Stimulated activated CD4-positive, alpha-beta T cell treated with anti-CD3 and anti-CD28 coated beads, TNF-alpha, amount 100 ng/mL, for 4 hours (primary cell): ENCODE measurements at places on chromosomes 16 and 17.
A peak's percentile ranks its signal among the peaks of the same experiment; 100 is the strongest.

GRCh38 chr17:5706577-5707210, 122.4 kb upstream of the NLRP1 start:
- peak; percentile 12 for DNase-seq

DNA sequence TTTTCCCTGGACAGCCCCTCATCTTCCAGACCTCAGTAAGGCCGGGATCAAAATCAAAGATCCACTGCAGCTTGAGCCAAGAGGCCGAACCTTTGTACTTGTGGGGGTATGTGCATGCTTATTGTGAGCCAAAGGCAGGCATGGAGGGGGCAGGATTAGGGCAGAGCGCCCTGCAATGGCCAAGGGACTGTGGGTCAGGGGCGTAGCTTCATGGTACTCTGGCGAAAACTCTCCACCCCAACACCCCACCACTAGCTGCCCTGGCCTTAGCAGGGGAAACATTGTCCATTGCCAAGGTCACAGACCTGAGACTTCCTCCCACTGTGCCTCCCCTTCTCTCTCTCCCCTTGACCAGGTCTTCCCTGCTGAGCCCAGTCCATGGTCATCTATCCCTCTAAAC, 90.1 kb downstream of the TMEM132E start:
- DNase-seq = no peak

- no peak for DNase-seq
Observed at GRCh38 chr17:74037320-74037719, 166.2 kb upstream of the RPL38 start.

- no peak for DNase-seq
Observed at GRCh38 chr17:65441053-65441605, 120.3 kb downstream of the AXIN2 start.

GRCh38 chr17:29133121-29133713, 47.0 kb downstream of the MYO18A start:
- DNase-seq = no peak

- no peak for DNase-seq
Observed at GRCh38 chr16:84557504-84557903, 53.0 kb upstream of the MEAK7 start.

GRCh38 chr16:82585675-82586074, 41.1 kb upstream of the CDH13 start:
- no peak for DNase-seq

- DNase-seq = no peak
Observed at GRCh38 chr17:58276423-58276822, 4.3 kb downstream of the MPO start.

DNA sequence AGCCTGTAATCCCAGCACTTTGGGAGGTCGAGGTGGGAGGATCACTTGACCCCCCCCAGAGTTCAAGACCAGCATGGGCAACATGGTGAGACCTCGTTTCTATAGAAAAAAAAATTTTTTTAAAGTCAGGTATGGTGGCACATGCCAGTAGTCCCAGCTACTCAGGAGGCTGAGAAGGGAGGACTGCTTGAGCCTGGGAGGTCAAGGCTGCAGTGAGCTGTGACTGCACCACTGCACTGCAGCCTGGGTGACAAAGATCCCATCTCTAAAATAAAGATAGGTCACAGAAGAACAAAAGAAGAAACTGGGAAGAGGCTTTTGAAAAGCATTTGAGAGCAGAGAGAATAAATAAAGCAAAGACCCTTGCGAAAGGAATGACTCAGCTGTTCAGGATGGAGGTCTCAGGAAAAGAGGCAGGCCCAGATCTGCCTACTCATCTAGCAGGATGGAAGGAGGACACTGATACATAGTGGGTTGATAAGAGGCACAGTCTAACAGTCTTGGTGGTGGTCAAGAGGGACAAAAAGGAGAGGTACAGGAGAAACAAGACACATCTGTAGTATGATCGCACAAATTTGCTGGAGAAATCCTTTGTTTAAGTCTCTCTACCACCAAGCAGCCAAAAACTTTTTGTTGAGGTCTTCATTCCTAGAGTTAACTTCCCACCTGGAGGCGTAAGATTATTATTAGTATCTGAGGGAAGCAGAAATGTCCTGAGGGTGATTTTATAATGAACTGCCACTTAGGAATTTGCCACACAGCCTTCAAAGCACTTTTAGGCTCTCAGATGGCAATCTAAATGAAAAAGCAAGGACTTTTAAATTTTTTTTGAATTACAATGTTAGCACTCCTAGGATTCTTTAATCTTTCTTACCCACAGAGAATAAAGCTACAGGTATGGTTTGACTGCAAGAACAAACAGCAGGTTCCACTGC, 17.6 kb downstream of the ZSWIM7 start:
- no peak for DNase-seq

GRCh38 chr17:68441070-68441770, 16.1 kb downstream of the WIPI1 start:
- no peak for DNase-seq

- DNase-seq = no peak
Observed at GRCh38 chr16:84555418-84556196, 51.1 kb upstream of the MEAK7 start.

GRCh38 chr16:66008136-66008535, 358.4 kb upstream of the CDH5 start:
- DNase-seq = no peak

GRCh38 chr17:48997103-48997826, at the start of gene IGF2BP1:
IGF2BP1 (plus strand) TSS chr17:48997385; CDS start chr17:48997746, 361 bp downstream.
- no peak for DNase-seq

- no peak for DNase-seq
Observed at GRCh38 chr17:60923000-60923399, 245.3 kb downstream of the BCAS3 start.

DNA sequence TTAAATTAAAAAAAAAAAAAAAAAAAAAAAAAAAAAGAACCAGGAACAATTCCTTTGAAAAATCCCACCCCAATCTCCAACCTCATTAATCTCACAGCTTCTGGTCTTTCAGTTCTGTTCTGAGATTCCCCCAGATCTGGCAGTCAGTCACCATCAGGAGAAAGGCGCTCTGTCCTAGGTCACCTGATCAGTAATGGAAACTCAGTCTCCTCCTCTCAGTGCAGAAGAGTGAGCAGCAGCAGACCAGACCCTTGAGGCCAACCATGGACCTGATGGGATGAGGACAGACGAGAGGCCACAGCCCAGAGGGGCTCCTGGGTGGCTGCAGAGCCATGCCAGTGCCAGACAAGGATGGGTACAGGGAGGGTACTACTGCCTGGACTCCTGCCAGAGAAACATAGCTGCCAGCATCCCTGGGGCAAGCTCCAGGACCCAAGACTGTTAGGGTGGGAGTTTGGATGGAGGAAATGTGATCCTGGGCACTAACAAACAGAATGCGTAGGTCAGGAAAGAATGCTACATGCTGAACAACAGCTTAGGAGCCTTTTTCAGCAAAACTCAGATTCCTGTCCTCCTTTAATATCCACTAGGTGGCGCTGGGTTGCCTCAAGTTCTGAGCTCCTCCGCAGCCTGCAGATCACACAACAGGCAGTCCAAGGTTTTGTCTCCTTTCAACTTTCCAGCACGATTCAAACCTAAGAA, 28.7 kb downstream of the MPG start:
- peak; percentile 27 for DNase-seq

- DNase-seq = no peak
Observed at GRCh38 chr16:13298666-13299065, 397.3 kb downstream of the SHISA9 start.

DNA sequence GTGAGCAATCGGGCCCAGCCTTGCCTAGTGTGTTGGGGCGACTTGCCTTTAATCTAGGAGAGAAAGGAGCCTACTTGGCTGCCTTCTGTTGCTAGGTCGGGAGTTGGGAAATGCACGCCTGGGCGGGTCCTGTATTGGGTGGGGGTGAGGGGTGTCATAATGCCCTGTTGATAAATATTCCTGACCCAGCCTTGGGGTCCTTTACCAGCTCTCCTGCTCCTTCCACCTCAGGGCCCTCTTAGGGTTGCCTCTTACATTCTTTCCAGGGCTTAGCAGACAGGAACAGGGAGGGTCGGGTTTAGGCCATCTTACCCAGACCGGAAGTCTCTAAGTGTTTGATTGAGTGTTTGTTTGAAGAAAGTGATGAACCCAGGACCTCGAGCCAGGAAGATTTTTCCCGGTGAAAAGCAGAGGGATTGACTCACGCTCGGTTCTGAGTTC, 112.9 kb downstream of the SEC14L1 start:
- DNase-seq = no peak

DNA sequence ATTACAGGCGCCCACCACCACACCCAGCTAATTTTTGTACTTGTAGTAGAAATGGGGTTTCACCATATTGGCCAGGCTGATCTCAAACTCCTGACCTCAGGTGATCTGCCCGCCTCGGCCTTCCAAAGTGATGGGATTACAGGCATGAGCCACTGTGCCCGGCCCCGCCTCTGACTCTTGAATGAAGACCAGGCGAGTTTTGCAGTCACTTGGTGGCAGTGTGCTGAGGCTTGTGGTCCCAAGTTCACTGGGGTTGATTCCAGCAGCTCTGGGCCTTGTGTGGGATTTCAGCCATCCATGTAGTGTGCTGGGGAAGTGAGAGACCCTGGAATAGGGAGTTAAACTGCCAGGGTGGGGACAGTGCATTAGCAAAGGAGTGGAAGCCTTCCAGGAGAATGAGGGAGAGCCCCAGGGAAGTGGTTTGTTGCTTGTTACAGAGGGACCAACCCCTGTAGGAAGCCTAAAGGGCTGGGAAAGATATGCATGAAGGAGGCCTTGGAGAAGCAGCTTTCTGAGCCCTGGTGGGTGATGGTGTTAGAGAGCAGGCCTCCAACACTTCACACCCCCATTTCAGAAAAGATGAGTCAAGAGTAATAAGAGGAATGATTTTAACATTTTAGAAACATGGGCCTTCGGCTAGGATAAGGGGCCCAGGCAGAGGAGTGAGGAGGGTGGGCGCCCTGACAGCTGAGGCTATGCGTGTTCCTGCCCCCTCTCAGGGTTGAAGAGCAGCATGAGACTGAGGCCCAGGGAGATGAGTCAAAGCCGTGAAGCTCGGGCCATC, 14.5 kb downstream of the PSKH1 start:
- DNase-seq = no peak

DNA sequence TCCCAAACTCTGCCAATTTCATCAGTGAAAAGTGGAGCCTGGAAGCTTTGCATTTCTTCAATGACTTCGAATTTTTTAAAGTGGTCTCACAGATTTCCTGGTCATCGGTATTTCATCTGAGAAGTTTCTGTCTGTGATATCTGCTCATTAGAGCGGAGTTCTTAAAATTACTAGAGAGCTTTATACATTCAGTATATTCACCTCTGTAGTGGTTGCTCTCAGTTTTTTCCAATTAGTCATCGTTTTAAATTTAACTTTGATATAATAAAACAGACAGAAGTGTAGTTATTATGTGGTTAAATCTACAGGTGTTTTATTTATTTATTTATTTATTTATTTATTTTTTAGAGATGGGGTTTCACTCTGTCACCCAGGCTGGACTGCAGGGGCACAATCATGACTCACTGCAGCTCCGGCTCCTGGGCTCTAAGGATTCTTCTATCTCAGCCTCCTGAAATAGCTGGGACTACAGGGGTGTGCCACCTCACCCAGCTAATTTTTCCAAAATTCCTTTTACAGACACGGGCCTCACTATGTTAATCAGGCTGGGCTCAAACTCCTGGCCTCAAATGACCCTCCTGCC, 16.0 kb downstream of the ARHGAP17 start:
- DNase-seq = no peak

GRCh38 chr17:14068542-14069250, 608 bp upstream of the COX10 start:
- DNase-seq = no peak

DNA sequence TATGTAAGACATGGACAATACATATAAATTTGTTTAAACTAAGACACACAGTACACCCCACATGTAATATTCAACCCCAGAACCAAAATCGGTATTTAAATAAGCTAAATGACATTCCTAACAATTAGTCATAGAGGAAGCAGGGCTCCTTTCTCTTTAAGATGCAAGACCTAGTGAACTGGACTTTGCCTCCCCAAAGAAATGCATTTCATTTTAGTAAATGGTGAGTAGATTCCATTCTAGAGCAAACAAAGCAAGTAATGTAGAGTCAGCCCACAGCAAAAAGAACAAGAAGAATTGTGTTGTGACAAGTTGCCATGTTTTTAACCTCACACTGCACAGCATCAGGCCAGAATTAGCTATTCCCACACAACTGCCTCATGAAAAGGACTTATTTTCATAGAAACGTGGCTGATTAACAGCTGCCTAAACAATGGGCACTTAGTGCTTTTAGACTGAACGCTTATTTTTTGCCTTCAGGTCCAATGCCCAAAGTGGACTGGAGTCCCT, 14.4 kb downstream of the DNAJC7 start:
- DNase-seq = no peak

DNA sequence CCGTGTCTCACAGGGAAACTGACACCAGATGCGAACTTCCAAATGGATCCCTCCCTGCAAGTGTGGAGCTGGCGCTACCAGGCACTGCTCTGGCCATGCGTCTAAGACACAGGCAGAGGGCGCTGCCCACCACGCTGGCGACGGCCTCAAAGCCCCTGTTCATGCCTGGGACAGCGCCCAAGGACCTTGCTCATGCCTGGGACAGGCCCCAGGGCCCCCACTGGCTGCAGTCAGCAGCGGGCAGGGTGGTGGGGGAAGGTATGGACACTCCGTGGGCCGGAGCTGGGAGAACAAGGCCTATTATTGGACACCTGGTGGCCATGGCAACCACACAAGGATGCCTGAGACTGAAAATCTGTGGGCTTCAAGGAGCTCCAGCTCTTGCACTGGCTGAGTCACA, 8.8 kb downstream of the ZG16B start:
- DNase-seq = peak; percentile 29

GRCh38 chr16:62256406-62256805, 220.2 kb upstream of the CDH8 start:
- no peak for DNase-seq

DNA sequence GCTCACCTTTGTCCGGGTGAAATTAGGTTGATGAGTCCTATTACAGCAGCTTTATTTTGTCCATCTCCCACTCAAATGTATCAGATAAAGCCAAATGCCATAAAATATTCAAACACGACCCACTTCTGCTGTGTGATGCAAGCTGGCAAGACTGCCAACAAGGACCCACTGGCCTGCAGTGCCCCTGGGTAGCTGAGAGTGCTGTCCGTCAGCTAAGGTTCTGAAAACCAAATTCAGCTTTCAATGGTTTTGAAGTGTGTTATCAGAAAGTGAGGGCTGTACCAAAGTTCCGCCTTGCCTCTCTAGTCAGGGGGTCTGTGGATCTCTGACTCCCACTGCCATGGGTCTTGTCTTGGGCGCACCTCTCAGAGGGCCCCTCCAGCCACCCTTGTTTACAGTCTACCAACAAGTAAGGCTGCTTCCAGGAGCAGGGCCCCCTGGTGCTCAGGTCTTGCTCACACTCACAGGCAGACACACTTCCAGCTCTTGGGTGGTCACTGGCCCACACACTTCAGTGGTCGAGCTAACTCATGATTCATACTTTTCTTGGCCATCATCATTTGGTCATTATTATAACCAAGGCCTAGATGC, 10.5 kb upstream of the CCDC182 start:
- DNase-seq = no peak

DNA sequence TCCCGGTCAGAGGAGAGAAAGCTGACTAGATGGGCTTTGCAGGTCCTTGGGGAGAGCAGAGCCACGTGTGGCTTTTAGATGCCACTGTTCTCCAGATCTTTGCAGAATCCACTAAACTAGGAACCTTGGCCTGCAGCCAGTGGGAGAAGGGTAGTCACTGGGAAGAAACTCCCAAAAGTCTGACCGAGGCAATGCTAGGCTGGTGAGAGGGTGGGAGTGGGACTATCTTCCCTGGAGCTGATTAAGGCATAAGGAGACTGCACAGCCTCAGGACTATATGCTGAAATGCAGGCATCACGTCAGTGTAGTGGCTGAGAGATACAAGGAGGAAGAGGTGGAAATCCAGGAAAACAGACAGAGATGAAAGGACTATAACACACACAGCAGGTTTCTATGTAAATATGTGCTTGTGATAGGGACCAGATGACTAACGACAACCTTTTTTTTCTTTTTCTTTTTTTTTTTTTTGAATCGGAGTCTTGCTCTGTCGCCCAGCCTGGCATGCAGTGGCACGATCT, 2.2 kb upstream of the GSDMA start:
- no peak for DNase-seq
